GM12878 (cell line): ENCODE measurements at places on chromosomes 6 and 20.
A peak's percentile ranks its signal among the peaks of the same experiment; 100 is the strongest.

GRCh38 chr20:25195962-25196785 lies 662 bp downstream of the ENTPD6 start:
- no peak for DNase-seq

DNA sequence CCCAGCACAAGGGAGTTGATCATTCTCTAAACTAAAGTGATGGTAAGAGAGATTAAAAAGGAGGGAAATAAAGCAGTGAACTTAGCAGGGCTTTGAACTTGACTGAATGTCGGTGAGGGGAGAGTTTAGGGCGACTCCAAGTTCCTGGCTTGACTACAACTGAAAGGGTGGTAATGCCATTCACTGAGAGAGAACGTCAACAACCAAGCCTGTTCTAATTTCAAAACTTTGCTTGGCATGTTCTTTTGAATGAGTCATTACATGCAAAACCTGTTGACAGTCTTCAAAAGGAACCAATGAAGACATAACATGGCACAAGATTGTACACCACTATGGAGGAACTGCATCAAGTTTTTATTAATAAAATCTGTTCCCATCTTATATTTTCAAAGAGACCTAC lies 10.3 kb upstream of the MYB start:
- no peak for DNase-seq

GRCh38 chr20:62131560-62132320 lies 9.5 kb downstream of the LSM14B start:
- no peak for DNase-seq

GRCh38 chr6:2753110-2753489 lies 2.4 kb upstream of the MYLK4 start:
- no peak for DNase-seq

DNA sequence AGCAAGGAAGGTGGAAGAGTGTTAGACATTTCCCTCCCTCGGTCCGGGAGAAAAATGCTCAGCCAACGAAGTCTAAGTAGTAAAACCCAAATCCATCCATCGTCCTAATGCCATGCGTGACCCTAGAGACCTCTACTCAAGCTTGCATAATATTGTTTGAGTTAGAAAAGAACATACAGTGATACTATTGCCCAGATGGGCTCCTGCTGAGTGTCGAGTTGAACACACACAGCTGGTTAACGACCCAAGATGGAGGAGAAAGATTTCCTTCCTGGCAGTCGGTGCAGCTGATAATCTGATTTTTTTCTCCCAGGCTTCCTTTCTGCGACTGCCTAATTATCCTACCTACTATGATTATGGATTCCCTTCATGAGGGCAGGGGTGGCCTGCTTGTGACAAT lies 164.4 kb upstream of the KCNG1 start:
- DNase-seq: no peak

GRCh38 chr20:23369072-23369823 lies 7.3 kb downstream of the GZF1 start:
- DNase-seq: no peak

- no peak for DNase-seq
These were observed 216.5 kb upstream of the FLRT3 start for GRCh38 chr20:14553774-14554534.

DNA sequence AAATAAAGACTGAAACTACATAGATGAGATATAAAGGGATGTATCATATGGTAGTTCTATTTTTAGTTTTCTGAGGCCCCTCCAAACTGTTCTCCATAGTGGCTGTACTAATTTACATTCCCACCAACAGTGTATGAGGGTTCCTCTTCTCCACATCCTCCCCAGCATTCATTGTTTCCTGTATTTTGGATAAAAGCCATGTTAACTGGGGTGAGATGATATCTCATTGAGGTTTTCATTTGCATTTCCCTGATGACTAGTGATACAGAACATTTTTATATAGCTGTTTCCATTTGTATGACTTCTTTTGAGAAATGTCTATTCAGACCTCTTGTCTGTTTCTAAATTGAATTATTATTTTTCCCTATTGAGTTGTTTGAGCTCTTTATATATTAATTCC lies 229.3 kb downstream of the RFPL4B start:
- no peak for DNase-seq

GRCh38 chr20:13874394-13875157 lies 89.7 kb downstream of the NDUFAF5 start:
- no peak for DNase-seq

- DNase-seq: no peak
These were observed 110.0 kb downstream of the PPP1R14C start for GRCh38 chr6:150252714-150253444.

DNA sequence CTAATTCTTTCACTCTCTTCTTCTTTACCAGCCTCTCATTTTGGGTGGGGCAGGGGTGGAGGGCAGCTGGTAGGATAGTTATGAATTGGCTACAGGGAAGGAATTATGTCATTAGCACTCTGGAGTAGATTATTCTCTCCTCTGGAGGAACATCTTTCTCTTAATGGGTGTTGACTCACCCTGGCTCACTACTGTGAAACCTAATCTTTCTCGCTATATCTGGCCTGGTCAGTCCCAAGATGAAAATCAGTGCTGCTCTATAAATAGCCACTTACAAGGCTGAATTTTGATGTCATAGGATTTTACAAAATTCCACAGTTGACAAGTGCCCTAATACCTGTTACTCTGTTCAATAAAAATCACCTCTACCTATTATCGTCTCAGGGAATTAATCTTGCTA lies 151.3 kb downstream of the COL9A1 start:
- DNase-seq: no peak

DNA sequence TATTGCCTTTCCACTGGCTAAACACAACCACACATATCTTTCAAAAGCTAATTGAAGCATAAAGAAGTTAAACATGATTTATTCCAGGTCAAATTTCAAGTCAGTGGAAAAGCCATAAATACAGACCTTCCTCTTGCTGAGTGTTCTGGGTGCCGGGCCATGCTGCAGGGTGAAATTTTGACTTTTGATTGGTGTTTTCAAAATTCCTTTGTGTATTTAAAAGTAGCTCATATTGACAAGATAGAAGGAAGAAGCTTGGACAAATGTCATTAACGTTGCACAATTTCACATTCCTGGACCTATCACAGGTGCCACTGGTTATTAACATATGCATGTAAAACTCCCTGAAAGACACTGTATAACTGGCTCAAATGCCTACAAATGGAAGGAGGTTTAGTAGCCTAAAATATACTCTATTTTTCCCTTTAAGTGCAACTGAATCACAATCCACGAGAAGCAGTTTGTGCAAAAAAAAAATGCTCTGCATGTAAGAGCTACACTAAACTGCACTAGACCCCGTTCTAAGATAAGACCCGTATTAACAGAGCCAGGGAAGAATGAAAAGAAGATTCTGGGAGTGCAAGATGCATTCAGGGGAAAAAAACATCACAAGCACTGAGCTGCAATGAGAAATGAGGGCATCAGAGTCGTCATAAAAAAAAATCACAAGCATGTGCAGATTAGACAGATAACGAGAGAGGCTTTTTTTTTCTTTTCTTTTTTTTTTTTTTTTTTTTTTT lies 30.4 kb downstream of the ATXN1 start:
- DNase-seq: no peak

DNA sequence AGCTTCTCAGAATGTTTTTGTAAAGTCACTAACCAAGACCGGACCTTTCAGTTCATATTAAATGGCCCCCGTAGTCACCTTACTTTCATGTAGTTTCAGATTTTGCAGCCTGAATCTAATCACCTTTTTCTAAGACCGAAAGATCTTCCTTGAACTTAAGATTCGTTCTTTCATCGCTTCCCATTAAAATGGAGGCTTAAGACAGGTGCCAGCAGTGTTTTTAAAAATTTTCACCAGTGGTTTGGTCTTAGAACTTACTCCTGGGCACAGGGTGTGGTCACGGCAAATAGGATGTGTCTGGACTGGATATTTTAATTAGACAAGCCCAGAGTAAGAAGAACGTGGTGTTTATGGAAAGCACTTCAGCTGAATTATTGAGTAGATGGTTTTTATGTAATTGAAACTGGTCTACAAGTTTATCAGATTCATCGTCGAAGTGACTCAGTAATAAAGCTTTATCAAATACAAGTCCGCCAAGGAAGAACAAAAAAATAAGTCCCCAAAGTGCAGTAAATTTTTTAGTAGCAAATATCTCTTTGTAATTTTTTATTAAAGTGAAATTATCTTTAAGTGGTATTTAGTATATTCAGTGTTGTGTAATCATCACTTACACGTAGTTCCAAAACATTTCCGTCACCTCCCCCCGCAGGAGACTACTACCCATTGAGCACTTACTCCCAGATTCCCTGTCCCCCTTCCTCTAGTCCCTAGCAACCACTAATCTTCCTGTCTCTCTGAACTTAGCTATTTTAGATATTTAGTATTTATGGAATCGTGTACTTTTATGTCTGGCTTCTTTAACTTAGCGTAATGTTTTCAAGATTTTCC lies 868 bp downstream of the SRSF3 start:
- DNase-seq: no peak

DNA sequence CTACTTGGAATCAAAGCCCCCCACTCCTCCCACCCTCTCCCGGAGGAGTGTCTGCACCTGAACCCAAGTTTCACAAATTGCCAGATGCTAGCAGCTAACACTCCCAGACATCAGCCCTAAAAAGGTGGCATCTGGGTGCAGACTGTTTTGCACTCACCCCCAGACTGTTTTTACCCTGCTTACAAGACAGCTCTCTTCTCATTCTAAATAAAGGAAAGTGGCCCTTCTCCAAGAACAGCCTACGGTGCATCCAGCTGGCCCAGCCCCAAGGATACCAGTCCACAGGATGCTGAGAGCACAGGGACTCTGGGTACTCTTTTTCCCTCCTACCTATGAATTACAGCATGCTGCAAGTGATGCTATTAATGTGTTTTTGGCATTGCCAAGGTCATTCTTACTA lies 842.0 kb upstream of the FLRT3 start:
- no peak for DNase-seq

DNA sequence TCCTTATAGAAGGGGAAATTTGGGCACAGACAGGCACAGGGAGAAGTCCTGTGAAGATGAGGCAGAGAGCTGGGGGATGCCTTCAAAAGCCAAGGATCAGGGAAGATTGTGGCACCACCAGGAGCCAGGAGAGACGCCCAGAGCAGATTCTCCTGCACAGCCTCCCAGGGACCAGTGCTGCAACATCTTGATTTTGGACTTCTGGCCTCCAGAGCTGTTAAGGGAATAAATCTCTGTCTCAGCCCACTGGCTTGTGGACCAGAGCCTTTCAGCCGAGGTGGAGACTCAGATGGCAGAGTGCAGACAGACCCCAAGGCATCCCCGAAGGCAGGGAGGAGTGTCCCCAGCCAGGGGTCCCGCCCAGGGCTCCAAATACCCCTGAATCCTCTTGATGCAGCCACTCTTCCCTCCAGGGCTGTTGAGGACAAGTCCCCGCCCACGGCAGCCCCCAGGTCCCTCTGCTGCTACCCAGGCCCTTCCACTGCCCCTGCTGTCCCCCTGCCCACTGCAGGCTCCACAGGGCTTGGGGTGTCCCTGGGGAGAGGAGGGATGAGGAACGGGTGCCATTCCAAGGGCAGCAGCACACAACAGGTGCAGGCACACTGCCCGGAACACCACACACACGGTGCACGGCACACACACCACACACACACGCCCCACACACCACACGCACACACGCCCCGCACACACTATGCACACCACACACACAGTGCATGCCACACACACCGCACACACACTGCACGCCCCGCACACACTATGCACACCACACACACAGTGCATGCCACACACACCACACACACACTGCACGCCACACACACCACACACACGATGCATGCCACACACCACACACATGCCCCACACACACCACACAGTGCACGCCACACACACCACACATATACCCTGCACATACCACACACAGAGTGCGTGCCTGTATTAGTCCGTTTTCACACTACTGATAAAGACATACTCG lies 311.4 kb downstream of the TAF4 start:
- DNase-seq: no peak

DNA sequence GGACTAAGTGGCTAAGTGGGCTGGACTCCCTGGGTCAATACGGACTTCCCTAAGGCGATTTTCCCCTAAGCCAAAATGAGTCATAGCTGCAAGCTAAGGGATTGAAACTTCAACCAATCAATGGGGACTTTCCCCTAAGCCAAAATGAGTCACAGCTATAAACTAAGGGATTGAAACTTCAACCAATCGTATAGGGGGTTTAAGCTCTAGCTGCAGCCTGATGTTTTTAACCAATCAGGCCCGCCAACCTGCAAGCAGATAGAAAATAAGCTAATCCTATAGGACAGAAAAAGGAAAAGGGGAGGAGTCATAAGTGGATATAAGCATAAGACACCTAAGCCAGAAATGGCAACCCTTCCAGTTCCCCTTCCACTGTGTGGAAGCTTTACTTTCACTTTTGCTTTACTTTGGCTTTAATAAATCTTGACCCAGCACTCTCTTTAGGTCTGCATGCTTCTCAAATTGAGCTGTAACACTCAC lies 655.0 kb upstream of the HS3ST5 start:
- peak; percentile 57 for DNase-seq

DNA sequence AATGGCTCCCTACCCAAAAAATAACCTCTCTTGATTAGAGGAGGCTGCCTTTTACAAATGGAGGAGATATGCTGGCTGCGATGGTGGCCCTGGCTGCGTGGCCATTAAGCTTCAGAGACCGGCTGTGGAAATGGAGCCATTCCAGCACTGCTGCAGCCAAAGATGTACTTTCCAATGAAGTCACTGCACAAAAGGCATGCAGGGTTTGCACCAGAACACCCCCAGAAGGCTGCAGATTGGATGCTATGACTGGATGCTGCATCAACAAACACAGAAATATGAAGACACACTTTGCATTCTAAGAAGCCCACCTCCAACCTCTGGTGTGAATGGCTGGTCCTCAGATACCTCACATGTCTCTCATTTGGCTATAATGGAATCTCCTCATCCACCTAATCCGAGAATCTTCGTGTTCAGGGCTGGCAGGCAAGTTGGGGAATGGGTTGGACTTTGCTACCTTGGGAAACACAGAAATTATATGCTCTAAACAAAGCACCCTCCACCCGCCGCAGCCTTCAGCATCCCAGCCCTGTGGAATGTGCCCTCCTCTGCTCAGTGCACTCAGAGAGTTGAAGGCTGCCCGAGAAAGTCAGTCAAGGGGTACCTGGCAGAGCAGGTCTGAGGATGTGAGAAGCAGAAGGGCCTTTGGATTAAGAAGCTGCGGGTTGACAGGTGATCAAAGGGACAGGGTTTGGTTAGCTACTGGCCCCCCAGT lies 35.3 kb downstream of the APCDD1L start:
- DNase-seq: no peak

DNA sequence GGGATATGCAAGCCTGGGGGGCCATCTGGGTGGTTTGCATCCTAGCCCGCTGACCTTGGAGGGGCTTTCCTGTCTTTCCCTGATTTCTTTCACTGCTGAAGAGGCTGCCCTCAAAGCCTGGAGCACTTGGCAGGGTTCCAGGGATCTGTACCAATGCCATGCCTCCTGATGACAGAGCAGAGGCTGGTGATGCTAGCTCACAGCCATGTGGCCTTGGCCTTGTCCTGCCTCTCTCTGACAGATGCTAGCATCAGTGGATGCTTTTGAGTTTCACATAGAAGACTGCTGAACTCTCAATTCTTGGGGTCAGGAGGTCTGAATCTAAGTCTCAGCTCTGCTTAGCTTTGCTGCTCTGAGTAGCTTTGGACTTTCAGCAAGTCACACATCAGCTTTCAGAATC lies 21.9 kb upstream of the RREB1 start:
- DNase-seq: no peak
